ENCODE measurements at places on chromosomes 7 and 10.

- no peak for DNase-seq
These were observed 40.0 kb upstream of the BMPR1A start for GRCh38 chr10:86716466-86716865.

- DNase-seq = no peak
These were observed 342.3 kb upstream of the BMPER start for GRCh38 chr7:33562996-33563395.

DNA sequence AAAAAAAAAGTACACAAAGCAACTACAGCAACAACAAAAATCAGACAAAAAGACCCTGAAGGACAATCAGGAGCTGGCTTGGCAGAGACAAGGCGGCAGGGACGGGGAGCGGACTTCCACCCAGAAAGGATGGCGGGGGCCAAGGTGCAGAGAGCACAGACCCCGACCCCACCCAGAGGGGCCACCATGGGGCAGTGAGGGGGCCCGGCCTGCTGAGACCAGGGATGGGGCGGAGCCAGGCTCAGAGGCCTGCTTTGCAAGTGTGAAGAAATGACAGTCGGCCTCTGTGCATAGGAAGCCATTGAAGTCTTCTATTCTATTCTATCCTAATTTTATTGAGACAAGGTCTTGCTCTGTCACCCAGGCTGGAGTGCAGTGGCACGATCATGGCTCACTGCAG lies 82.0 kb downstream of the ELFN1 start:
- no peak for DNase-seq

DNA sequence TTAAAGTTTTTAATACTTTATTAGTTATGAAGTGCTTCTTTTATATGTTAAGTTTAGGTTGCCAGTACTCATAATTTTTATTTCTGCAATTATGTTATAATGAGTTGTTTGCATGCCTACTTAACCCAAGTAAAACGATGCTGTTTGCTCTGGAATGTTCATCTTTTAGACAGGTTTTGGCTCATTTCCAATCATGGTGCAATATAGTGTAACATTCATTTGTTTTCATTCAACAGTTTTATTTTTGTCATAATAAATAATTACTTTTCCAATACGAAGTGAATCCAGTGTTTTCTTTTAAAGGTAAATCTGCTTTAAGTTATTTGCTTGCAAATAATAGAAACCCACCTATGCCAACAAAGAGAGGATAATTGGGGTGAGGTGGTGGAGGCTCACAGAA lies 22.1 kb downstream of the ARL5B start:
- DNase-seq = no peak

DNA sequence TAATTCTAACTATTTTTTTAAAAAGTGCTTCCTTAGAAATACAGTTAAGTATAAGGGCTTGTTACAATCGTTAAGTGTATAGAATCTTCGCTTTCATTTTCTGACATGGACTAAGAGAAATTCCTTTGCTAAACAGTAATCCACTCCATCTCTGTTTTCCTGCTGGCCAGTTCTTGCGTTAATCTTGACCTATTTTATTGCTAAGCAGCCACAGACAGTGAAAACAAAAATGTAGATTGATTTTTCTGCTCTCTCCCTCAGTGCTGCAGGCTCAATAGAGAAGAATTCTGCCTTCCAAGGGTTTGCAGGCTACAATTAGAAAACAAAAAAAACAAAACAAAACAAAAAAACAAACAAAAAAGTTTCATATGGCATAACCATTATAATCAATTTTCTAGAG lies 310.4 kb upstream of the ADARB2 start:
- DNase-seq = no peak

DNA sequence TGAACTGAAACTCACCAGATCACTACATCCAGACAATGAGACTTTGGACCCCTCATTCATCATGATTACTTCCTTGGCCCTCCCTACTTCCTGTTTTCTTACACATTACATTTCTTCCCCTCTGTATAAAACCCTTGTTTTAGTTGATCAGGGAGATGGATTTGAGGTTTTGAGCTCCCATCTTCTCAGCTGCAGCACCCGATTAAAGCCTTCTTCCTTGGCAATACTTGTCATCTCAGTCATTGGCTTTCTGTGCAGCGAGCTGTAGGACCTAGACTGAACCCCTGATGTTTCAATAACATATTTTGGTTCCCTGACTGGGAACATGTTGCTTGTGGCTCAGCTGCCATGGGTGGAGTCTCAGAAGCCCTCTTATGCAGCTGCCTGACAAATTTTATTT lies 33.1 kb downstream of the NOLC1 start:
- no peak for DNase-seq

- no peak for DNase-seq
These were observed 1.1 kb downstream of the ADK start for GRCh38 chr10:74151879-74152722.

DNA sequence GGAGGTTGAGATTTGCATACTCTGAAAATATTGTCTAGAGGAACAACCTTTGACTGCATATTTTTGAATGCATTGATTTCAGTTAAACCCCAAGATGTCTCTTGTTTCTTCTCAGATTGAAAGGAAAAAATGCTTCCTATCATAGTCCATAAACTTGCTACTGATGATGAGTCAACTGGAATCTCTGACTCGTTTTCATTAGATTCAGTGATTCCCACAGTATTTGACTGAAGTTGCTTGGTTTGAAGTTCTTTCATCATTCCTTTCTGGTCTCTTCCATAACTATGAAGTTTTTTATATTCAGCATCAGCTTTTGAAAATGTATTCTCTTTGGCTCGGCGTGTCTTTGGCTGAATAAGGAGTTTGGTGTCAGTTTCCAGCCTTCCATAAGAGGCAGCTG lies 10.7 kb downstream of the PEX1 start:
- no peak for DNase-seq

DNA sequence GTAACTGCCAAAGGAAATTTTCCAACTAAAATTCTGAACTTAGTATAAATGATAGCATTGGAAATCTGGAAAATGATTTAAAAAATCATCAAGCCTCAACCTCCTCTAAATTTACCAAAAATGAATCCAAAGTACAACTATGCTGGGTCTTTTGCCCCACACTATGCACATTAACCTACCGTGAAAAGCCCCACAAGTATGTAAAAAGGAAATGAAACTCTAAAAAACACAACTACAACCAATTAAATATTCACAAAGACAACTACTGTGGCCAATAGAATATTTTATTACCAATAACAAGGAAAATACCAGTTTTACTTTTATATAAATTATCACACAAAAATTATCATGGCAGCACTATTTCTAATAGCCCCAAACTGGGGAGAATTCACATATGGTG lies 19.3 kb downstream of the EIF3A start:
- DNase-seq = peak; percentile 23

GRCh38 chr7:125055376-125055775 lies 125.8 kb upstream of the POT1 start:
- no peak for DNase-seq

DNA sequence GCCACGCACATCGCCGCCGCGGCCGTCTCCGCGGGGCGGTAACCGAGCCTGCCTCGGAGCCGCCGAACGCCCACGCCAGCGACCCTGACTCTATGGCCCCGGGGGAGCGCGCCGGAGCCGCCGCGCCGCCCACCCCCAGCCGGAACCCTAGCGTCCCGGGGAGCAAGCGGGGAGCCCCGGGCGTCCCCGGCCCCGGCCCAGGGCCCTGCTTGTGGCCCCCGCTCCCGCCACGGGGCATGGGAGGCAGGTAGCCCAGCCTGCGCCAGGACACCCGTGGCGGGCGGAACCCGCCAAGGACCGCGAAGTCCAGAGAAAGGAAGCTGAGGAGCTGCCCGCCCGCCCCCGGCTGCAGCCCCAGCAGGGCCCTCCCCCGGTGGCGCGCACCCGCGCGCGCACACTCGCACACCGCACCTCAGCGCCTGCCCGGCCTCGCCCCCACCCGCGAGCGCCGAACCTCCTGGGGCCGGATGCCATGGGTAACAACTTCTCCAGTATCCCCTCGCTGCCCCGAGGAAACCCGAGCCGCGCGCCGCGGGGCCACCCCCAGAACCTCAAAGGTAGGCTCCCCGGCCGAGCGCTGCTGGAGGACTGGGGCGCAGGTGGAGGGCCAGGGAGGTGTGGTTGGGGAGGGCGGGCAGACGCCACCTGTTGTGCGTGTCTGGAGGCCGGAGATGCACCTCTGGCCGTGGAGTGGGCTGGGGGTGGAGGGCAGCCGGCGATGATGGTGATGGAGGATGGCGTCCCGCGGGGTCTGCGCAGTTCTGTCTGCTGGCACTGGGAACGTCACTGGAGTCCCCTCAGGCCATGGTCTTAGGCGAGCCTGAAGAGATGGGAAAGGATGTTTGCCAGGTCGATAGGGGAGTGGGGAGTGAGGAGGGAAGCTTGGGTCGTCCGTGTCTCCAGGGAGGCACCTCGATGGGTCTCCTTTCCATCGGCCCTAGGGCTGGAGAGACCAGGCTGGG lies 692 bp downstream of the NEURL1 start:
- DNase-seq = peak; percentile 49

GRCh38 chr7:37666026-37666799 lies 17.4 kb upstream of the GPR141 start:
- DNase-seq = no peak

GRCh38 chr10:52030051-52030790 lies 283.9 kb upstream of the DKK1 start:
- no peak for DNase-seq

DNA sequence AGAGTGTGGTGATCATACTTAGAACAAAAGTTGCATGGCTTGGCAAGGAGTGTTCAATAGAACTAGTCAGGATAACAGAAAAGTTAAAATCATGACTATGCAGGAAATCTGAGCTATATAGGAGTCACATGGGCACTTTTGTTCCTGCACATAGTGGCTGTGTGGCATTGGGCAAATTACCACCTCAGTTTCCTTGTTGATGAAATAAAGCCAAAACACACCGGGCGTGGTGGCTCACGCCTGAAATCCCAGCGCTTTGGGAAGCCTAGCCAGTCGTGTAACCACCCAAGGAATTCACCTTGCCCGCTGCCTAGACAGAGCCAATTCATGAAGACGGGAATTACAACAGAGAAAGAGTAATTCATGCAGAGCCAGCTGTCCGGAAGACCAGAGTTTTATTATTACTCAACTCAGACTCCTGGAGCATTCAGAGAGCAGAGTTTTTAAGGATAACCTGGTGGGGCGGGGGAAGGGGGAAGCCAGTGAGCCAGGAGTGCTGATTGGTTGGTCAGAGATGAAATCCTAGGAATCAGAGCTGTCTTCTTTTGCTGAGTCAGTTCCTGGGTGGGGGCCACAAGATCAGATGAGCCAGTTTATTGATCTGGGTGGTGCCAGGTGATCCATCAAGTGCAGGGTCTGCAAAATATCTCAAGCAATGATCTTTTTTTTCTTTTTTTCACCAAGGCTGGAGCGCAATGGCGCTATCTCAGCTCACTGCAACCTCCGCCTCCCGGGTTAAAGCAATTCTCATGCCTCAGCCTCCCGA lies 6.4 kb upstream of the MKRN1 start:
- DNase-seq = no peak

GRCh38 chr7:112223310-112223709 lies 16.8 kb downstream of the ZNF277 start:
- DNase-seq = no peak

GRCh38 chr10:48634984-48635557 lies 30.2 kb upstream of the ARHGAP22 start:
- no peak for DNase-seq

- no peak for DNase-seq
These were observed 17.0 kb upstream of the TMEM273 start for GRCh38 chr10:49205206-49205605.

DNA sequence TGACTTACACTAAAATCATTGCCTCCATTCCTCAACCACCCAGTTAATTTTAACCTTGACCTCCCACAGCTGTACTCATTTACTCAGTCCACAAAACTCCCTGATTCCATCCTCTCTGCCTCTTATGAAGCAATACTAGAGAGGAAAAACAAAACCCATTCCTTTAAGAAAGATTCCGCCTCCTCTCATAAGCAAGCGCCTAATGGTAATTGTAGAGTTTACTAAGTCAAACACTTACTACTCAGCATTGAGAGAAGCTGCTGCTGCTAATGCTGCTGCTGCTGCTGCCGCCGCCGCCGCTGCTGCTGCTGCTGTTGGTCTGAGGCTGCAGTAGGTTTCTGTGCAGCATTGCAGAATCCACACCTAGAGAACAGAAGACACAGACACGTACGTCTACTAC lies 2.1 kb upstream of the ADD3 start:
- peak; percentile 13 for DNase-seq

GRCh38 chr10:123357421-123357930 lies 203.3 kb downstream of the BUB3 start:
- no peak for DNase-seq

Measured in B cell (primary cell).